ENCODE measurements at places on chromosomes 11 and 22. TPM values are rescaled to one million over a fixed set of nuclear protein-coding genes. Genes with fewer than 3 reads are reported as not detected.

GRCh38 chr11:65066805-65067291 lies 8.5 kb upstream of the NAALADL1 start:
- no peak overlapping the region for H3K27ac ChIP-seq
- no peaks in the 10 kb centered on the region for H3K27me3 ChIP-seq
- H3K36me3 ChIP-seq, result no peaks in the 10 kb centered on the region
- H3K4me1 ChIP-seq, result no peaks in the 10 kb centered on the region
- H3K4me3 ChIP-seq, result no peak overlapping the region
- DNase-seq, result no peak

DNA sequence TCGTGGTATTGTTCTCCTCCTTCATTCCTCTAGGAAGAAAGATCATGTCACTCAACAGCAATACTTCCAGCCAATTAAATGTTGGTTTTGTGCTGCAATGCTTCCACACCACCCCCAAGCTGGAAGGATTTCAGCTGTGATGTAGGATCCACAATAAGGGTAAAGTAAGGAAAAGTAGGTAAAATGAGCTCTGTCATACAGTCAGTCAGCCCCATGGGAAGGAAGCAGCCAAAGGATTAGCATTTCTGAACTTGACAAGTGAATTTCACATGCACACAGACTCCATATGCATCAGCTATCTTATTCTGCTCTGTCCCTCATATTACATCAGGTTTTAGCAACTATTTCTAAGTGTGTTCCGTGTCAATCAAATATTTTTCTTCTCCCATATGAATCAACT lies 197.9 kb downstream of the TTC28 start:
- no peaks in the 10 kb centered on the region for H3K4me1 ChIP-seq
- H3K36me3 ChIP-seq, result no peaks in the 10 kb centered on the region
- H3K4me3 ChIP-seq, result no peak overlapping the region
- DNase-seq, result no peak

- H3K36me3 ChIP-seq, result no peaks in the 10 kb centered on the region
- H3K27ac ChIP-seq, result no peak overlapping the region
- H3K27me3 ChIP-seq, result no peaks in the 10 kb centered on the region
- peak; percentile 74 for DNase-seq
Measured at GRCh38 chr22:46542011-46542985, 4.9 kb upstream of the CELSR1 start.

GRCh38 chr11:61297341-61297740 lies 2.2 kb upstream of the VWCE start:
- no peaks in the 10 kb centered on the region for H3K27me3 ChIP-seq
- H3K4me1 ChIP-seq, result peaks cover 25% of the 10 kb centered on the region
- DNase-seq, result no peak
- H3K27ac ChIP-seq, result no peak overlapping the region

GRCh38 chr11:37343290-37343689 lies 745.3 kb upstream of the RAG2 start:
- DNase-seq, result no peak
- H3K27me3 ChIP-seq, result no peaks in the 10 kb centered on the region
- H3K36me3 ChIP-seq, result no peaks in the 10 kb centered on the region
- no peak overlapping the region for H3K27ac ChIP-seq
- no peak overlapping the region for H3K4me3 ChIP-seq

The MUC5AC gene
- 1.8 TPM for total RNA-seq

The KCNJ4 gene
- total RNA-seq, result not detected

The EIF3F gene
- 138 TPM for total RNA-seq

The USH1C gene
- total RNA-seq, result 20.8 TPM

The LRP4 gene
- 10.6 TPM for total RNA-seq

The PRG2 gene
- not detected for total RNA-seq

The OR52I2 gene
- total RNA-seq, result not detected

The TSSK2 gene
- total RNA-seq, result not detected

The OR10D3 gene
- not detected for total RNA-seq

The CCDC73 gene
- 0.26 TPM for total RNA-seq

Measured in body of pancreas (tissue), 4 donors.